Body of pancreas (tissue), 4 donors: ENCODE measurements at places on chromosomes 13 and 19. TPM values are rescaled to one million over a fixed set of nuclear protein-coding genes. Genes with fewer than 3 reads are reported as not detected.
A peak's percentile ranks its signal among the peaks of the same experiment; 100 is the strongest.

The RDH8 gene
- total RNA-seq: not detected

- DNase-seq: no peak
- no peak overlapping the region for H3K27ac ChIP-seq
- no peak overlapping the region for H3K4me3 ChIP-seq
- H3K4me1 ChIP-seq: peaks cover 11% of the 10 kb centered on the region
Measured at GRCh38 chr13:30880151-30880855, 25.8 kb upstream of the MEDAG start.

GRCh38 chr19:4773047-4773640, 18.4 kb upstream of the FEM1A start:
- no peak for DNase-seq
- no peaks in the 10 kb centered on the region for H3K27me3 ChIP-seq
- no peak overlapping the region for H3K4me3 ChIP-seq
- H3K27ac ChIP-seq: no peak overlapping the region

DNA sequence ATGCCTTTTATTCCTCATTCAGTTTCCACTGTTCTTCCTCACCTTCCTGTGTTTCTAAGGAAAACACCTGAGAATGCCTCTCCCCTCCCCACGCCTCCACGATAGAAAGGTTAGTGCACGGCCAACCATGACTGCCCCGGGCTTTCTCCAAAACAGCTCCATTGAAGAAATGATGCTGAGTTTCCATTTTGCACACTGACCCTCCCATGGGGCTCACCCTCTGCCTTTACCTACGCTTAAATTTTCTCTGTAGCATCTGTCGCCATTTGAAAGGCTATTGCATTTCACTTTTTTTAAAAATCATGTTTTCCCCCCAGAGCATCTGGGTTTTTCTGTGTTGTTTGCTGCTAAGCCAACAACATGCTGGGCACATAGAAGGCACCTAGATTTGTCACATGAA, 48.2 kb downstream of the ABCC4 start:
- no peaks in the 10 kb centered on the region for H3K27me3 ChIP-seq
- H3K4me1 ChIP-seq: peaks cover 4% of the 10 kb centered on the region
- no peak overlapping the region for H3K27ac ChIP-seq
- DNase-seq: no peak
- no peak overlapping the region for H3K4me3 ChIP-seq
- H3K36me3 ChIP-seq: no peaks in the 10 kb centered on the region

DNA sequence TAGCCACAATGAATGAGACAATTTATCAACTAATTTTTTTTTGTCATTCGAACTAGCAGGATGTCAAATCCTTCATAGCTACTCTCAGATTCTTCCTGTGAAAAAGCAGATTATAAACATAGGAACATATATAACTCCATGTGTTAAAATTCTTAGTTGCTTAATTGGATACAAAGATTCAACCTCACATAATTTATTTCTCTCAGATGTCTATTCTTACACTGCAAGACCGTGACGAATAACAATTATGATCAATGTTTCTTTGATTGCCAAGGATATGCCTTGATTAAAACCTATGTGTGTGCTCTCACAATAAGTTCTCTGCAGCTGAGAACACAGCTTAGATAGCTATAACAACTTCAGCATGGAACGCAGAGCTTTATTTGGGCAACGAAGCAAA, 872.7 kb downstream of the PCDH9 start:
- no peaks in the 10 kb centered on the region for H3K27me3 ChIP-seq
- H3K4me3 ChIP-seq: no peak overlapping the region
- H3K36me3 ChIP-seq: no peaks in the 10 kb centered on the region
- DNase-seq: no peak

The HRC gene
- 4.3 TPM for total RNA-seq

DNA sequence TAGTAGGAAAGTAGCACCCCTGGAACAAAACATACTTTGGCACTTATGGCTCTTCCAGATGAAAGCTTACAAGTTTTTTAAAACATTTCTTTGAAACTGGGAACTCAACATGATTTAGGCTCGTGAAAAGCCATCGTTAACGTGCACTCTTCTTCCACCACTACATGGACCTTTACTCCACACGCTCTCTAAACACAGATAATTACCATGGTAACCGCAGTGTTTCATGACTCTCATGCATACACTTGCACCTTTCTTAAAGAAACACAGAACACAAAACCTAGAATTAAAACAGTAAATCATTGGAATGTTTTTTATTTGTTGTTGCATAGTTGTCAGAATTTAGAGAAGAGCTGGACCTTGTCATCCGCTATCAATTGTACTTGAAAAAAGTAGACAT, 154.3 kb downstream of the FGF9 start:
- no peaks in the 10 kb centered on the region for H3K27me3 ChIP-seq
- no peak overlapping the region for H3K4me3 ChIP-seq
- H3K4me1 ChIP-seq: peaks cover 17% of the 10 kb centered on the region
- no peaks in the 10 kb centered on the region for H3K36me3 ChIP-seq
- DNase-seq: no peak

DNA sequence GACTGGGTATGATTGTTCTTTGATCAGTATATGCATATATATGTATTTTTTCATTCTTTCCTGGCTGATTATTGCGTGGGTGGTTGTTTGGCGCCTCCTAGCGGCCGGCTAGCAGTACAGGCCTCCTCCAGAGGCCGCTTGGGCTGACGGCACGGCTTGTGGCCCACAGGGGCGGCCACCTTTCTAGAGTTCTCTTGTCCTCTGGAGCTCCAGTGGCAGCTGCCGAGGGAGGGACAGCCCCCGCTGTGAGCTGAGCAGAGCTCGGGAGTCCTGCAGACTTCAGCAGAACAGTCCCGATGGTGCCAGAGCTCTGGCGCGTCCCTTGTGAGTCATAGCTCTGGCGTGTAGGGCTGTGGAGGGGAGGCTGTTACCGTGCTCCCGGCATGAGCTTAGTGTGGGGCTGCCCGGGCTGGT, 22.5 kb upstream of the ZNF429 start:
- peak; percentile 69 for DNase-seq
- H3K4me1 ChIP-seq: peaks cover 8% of the 10 kb centered on the region
- H3K4me3 ChIP-seq: no peak overlapping the region
- H3K36me3 ChIP-seq: no peaks in the 10 kb centered on the region
- no peak overlapping the region for H3K27ac ChIP-seq

GRCh38 chr19:15992014-15992413, 43.2 kb downstream of the OR10H4 start:
- H3K36me3 ChIP-seq: no peaks in the 10 kb centered on the region
- no peak overlapping the region for H3K4me3 ChIP-seq
